Activated CD4-positive, CD25-positive, alpha-beta regulatory T cell treated with anti-CD3 and anti-CD28 coated beads, Interleukin-2, amount 50 U/mL, for 16 hours (primary cell): ENCODE measurements at places on chromosomes 12 and 14.

- no peak for DNase-seq
Measured at GRCh38 chr14:101963052-101963451, 1.3 kb upstream of the DYNC1H1 start.

GRCh38 chr12:124939421-124940142 is 25.1 kb upstream of the UBC start:
- DNase-seq = peak; percentile 79

DNA sequence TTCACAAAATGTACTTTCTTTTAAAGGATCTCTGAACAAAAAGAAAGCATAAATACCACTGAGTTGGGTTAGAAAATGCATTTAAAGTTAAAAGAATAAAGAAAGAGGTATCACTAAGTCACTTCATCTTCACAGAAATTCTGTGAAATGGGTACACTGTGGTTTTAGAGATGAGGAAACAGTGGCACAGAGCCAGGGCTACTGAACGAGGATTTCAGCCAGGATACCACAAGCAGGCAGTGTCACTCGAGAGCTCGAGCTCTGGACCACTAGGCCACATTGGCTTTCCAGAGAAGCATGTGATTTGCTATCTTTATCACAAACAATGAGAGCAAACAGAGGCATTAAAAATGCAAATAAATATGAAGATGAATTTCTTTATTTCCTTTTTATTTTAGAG is 51.0 kb downstream of the WDHD1 start:
- DNase-seq = no peak

- no peak for DNase-seq
Measured at GRCh38 chr12:78797196-78797931, 67.2 kb upstream of the SYT1 start.

DNA sequence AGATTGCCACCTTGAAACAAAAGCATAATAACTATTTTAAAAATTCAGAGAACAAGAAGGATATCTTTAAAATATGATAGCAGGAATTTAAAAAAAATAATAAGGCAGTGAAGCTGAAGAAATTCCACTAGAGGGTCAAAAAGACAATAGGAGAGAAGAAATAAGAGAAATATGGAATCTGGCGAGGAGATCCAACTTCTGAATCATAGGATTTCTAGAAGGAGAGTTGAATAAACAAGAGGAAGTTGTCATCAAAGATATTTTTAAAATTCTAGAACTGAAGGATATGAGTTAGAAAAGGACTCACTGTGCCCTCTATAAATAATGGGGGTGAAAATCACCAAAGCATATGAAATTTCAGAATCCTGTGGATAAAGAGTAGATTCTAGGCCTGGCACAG is 26.8 kb upstream of the TOMM20L start:
- no peak for DNase-seq

- no peak for DNase-seq
Measured at GRCh38 chr14:92457016-92457565, 56.5 kb upstream of the RIN3 start.

DNA sequence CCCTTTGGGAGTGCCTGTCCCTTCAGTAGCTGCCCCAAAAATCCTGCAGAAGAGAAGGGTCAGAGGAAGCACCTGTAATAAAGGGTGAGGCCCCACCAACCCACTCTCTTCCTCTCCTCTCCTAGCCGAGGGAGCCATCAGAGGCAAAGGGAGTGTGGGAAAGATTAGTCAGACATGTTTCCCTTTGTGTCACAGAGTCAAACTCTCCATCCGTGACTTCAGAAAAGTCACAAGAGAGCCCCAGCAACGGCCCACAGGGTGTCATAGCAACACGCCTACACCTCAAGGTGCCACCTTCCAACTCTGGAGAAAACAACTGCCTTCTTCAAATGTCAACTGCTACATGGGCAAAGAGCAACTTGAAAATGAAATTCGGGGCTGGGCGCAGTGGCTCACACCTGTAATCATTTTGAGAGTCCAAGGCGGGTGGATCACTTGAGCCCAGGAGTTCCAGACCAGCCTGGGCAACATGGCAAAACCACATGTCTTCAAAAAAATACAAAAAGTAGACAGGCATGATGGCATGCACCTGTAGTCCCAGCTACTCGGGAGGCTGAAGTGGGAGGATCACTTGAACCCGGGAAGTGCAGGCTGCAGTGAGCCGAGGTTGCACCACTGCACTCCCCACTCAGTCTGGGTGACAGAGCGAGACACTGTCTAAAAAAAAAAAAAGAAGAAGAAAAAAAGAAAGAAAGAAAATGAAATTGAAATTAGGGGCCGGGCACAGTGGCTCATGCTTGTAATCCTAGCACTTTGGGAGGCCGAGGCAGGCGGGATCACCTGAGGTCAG is 17.7 kb upstream of the CD27 start:
- peak; percentile 78 for DNase-seq

- no peak for DNase-seq
Measured at GRCh38 chr14:105857220-105857825, 330.9 kb downstream of the TMEM121 start.

DNA sequence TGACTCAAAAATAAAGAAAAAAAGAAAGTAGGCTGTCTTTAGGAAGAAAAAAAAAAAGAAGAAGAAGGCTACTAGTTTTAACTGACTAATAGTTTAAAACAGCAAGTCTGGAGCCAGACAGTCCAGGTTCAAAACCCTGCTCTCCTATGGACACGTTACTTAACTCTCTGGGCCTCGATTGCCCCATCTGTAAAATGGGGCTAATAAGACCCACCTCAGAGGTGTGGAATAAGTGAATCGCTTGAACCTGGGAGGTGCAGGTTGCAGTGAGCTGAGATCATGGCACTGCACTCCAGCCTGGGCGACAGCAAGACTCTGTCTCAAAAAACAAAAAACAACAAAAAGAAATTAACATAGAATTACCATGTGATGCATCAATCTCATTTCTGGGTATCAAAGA is 10.5 kb upstream of the SCARB1 start:
- no peak for DNase-seq

GRCh38 chr12:86959766-86960458 is 703.7 kb upstream of the MGAT4C start:
- DNase-seq = no peak
